Suppressor macrophage treated with lipopolysaccharide for 4 hours (primary cell): ENCODE measurements at places on chromosomes 6 and 20.

GRCh38 chr6:22364306-22364705, 67.5 kb upstream of the PRL start:
- no peak for DNase-seq

DNA sequence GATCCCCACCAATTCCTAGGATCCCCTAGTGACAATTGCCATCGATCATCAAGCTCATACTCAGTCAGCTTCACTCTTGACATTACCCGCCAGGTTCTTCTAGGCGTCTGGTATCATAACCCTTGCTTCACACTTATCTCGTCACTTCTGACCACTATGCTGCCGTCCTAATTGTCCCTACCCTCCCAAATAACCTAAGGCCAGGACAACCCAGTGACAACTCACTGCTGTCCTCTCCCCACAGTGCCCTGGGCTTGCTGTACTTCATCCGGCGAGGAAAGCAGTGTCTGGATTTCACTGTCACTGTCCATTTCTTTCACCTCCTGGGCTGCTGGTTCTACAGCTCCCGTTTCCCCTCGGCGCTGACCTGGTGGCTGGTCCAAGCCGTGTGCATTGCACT, 3.7 kb downstream of the SYS1 start:
- no peak for DNase-seq

DNA sequence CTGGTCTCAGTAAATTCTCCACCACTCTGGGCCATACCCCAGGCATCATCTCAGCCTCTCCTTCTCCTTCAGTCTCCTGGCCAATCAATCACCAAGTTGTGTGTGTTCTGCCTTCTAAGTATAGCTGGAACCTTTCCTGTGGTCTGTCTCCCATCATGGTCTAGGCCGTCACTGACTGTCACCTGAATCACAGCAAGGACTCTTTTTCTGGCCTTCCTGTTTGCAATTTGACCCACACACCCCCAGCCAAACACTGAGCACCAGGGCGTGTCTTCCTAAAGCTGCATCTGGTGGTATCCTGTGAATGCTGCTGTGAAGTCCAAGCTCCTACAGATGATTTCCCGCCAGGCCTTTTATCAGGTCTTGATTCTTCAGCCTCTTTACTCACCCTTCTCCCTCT, 52.6 kb upstream of the PRELID3B start:
- no peak for DNase-seq

- DNase-seq: no peak
Observed at GRCh38 chr20:42401613-42402012, 783.4 kb upstream of the CHD6 start.

DNA sequence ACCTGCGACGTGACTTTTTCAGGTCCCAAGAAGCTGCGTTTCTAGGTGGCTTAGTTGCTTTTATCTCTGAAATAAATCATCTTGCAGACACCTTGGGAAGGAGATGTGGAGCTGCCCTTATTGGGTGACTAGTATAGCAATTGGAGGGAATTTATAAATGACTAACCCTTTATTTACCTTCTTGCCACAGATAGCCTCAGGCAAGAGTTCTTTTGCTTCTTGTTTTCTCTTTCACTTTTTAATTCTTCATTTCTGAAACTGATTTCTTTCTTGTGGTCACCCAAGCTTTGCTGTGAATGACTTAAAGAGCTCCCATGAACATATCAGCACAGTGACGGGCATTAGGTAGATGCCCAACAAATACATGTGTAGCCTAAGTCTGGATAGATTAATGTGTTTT, 3.0 kb downstream of the ADGRF4 start:
- no peak for DNase-seq
